ENCODE measurements at places on chromosomes 12 and 14.

DNA sequence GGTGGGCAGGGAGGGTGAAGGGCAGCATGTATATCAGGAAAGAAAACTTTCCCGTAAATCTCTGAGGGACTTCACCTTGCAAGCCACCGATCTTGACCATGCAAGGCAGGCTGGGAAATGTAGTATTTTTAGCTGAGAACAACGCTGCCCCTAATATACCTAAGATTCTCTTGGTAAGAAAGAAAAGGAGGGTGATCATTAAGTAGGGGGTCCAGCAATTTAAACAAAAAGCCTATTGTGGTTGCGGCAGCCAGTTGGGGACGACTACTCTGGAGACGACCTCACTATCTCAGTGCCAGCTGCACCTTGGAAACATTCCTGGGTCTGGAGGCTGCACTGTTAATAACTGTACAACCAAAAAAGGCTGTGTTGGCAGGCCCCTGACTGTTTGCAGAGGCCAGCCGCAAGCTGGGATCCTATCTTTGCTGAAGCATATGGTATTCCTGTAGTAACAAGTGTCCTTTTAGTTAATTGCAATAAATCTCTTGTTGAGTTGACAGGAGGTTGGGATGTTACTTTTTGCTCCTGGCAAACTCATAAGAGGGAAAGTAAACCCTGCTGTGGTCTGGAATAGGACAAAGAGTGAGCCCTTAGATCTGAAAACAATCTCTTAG, 6.4 kb downstream of the APOLD1 start:
- no peak for DNase-seq

DNA sequence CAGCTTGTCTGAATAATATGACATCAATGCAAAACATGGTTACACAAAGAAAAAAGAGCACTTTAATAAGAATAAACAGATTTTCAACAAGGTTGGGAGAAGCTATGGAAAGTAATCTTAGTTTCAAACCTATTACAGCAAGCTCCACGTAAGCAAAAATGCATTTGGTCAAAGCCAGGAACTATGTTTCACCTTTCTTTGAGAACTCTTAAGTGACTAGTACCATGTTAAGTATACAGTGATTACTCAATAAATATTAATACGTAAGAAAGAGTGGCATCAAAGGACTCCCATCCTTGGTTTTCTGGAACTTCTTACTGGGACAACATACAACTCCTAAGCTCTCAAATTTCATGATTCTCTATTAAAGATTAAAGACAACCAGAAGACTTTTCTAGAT, 80.7 kb downstream of the ABCC9 start:
- no peak for DNase-seq

GRCh38 chr12:115444346-115444745, 760.4 kb upstream of the TBX3 start:
- DNase-seq, result no peak

DNA sequence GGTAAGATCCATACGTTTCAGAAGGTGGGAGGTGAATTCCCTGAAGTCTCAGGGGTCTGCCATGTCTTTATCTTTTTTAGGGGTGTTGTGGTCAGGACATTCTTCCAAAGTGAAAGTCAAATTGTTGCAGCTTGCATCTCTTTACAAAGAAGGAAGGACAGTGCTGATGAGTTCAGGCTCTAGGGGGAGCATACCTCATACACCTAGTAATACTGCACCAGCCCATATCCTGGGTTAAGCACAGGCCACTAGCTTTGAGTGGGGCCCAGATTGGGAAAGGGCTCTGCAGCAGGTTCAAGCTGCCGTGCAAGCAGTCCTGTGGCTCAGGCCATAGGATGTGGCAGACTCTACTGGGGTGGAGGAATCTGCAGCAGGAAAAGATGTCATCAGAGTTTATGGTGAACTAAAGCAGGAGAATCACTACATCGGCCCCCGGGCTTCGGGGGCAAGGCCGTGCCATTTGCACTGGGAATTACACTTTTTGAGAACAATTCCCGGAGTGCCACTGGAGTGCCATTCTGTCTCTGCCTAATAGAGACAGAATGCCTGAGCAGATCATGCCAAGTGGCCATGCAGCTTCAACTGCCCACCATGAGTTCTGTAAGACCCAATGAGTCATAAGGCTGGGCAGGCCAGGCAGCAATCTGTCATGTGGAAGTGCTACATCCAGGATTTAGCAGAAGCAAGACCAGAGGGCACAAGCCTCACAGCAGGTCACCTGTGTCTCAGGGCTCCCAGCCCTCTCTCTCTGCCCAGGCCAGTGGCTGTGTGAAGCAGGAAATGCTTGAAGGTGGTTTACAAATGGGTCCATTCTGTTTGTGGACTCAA, 32.3 kb downstream of the DIO3 start:
- no peak for DNase-seq

DNA sequence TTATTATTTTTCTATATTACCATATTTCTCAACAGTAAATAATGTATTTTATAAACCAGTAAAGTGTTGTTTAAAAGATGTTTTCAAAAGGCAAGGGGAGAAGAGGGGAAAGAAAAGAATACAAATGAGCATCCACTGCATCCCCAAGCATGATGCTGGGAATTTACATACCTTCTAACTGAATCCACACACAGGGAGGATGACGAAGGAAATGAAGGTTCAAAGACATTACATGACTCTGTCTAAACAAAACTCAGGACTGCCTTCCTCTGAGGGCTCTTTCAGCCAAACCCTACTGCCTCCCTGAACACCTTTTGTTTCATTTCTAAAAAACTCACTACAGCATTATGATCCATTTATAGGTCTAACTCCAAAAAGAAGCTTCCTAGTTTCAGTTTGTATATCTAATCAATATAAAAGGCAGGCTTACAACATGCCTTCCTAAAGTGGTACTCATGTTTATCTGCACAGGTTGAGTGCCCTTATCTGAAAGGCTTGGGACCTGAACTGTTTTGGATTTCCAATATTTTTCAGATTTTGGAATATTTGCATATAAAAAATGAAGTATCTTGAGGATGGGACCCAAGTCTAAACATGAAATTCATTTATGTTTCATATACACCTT, 30.3 kb downstream of the DICER1 start:
- DNase-seq, result no peak

DNA sequence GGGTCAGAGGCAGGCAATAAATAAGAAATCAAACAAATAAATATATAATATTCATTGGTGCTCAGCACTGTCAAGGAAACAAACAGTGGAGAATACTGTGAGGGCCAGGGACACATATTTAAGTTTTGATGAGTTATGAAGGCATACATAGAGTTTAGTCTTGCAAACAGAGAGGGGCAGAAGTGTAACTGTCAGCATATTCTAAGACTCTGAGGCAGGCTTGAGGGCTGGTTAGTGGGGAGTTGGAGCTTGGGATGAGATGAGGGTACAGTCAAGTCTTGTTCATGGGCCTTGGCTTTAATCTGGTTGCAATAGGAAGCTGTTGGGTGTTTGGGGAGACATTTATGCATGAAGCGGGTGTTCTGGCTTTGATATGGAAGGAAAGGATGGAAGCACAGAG, 78.9 kb downstream of the PELI2 start:
- DNase-seq, result no peak

- no peak for DNase-seq
These were observed 143.6 kb upstream of the OTX2 start for GRCh38 chr14:56953884-56954283.

DNA sequence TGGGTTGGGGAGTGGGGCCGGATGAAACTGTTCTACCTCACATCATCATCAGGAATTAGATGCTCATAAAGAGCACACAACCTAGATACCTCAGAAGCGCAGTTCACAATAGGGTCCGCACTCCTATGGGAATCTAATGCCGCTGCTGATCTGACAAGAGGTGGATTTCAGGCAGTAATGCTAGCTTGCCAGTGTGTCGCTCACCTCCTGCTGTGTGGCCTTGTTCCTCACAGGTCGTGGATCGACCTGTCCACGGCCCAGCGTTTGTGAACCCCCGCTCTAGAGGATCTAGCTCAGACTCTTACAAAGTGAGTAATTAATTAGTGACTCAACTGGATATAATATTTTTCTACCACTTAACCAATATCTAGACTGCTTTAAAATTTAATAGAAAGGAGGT, 5.8 kb downstream of the PPP1R12A start:
- DNase-seq, result no peak

- DNase-seq, result no peak
These were observed 8.3 kb downstream of the IKZF4 start for GRCh38 chr12:56029166-56029519.

- DNase-seq, result no peak
These were observed 406 bp downstream of the PARP2 start for GRCh38 chr14:20343862-20344220.

- no peak for DNase-seq
These were observed 5.6 kb upstream of the GOLGA3 start for GRCh38 chr12:132834181-132834711.

Data from CD4-positive, alpha-beta T cell treated with Interferon alpha-2 for 1 hour (primary cell).